ENCODE measurements at places on chromosomes 3 and 15.

- no peak for DNase-seq
Observed at GRCh38 chr3:54797111-54797510, 130.7 kb downstream of the LRTM1 start.

- DNase-seq = peak; percentile 40
Observed at GRCh38 chr3:27533718-27534573, 49.8 kb upstream of the SLC4A7 start.

- no peak for DNase-seq
Observed at GRCh38 chr3:36681867-36682266, 82.5 kb downstream of the DCLK3 start.

DNA sequence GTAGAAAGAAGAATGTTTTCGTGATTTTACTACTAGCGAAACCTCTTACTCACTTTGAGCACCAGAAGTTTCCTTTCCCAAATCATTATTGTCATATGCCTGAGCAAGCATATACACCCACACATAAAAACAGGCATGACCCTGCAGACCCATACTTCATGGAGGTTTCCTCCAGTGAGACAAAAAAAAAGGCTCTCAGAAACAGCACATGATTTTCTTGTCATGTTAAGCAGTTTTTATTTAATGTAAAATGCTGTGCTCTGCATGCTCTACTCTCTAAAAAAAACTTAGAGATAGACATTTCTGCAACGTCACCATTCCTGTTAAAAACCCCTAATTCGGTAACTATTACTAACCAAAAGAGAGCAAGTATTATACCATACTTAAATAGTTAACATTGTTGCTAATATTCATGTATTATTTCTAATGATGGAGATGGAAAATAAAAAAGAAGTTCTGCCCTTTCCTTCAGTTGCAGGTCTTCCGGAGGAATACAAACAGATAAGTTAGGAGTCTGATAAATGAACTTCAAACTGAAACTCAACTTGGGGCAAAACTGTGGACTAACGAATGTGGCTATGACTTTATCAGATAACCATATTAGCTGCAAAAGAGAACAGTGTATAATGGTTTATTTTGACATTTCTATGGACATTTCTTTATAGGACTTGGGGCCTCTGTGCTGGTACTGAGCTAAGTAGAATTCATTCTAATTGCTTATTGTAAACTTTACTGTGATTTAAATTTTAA is 15.9 kb downstream of the CD200R1 start:
- DNase-seq = no peak

- no peak for DNase-seq
Observed at GRCh38 chr15:63319065-63319464, 41.7 kb downstream of the APH1B start.

Measured in NCI-H446 (cell line).